Stimulated activated CD8-positive, alpha-beta memory T cell treated with anti-CD3 and anti-CD28 coated beads, Interleukin-4, amount 100 ng/mL, for 1 hour (primary cell): ENCODE measurements at places on chromosomes 13 and 19.

DNA sequence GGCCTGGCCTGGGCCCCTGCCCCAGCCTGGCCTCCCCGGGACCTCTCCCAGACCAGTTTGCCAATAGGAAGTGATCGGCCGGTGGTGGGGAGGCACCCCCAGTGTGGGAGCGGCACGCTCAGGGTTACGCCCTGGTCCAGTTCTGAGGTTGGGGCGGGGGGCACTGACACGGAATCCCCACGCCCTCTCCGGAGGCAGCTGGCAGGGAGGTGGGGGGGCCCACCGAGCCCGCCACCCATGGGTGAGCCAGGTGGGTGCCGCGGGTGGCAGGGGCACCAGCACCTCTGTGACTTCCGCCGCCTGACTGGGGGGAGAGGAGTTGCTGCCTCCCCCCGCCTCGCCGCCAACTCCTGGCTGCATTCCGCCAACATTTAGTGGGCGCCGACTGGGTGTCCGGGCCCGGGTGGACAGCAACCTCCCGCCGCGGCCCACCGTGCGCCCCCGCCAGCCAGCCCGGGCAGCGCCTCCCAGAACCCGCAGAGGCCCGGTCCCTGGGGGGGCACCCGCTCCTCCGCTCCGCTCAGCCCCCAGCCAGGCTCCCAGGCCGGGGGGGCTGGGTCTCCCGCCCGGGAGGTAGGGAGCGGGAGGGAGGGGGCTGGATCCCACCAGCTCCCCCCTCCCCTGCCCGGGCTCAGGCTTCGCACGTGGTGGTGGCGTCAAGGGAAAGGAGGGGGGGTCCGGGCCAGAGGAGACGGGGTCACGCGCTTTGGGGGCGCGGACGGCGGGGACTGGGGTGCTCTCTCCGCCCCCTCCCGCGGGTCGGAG lies 2.0 kb downstream of the ZBTB7A start:
- DNase-seq: no peak

DNA sequence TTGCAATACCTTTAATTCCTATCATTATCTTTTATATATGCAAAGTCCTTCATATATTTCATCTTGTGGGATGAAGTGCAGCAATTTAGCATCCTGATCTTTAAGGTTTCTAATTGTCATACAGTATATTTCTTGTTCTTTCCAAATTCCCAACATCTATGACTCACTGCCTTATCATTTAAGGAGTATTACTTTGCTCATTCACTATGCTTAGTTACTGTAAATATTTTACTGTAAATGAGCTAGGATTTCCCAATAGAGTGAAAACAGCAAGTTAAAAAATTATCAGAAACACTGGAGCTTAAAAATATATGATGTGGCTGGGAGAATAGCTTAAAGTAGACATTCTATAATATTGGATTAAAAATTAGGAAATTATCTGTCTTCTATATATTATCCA lies 69.9 kb downstream of the SLITRK6 start:
- no peak for DNase-seq

GRCh38 chr13:20778311-20778710 lies 4.5 kb upstream of the EEF1AKMT1 start:
- DNase-seq: no peak

DNA sequence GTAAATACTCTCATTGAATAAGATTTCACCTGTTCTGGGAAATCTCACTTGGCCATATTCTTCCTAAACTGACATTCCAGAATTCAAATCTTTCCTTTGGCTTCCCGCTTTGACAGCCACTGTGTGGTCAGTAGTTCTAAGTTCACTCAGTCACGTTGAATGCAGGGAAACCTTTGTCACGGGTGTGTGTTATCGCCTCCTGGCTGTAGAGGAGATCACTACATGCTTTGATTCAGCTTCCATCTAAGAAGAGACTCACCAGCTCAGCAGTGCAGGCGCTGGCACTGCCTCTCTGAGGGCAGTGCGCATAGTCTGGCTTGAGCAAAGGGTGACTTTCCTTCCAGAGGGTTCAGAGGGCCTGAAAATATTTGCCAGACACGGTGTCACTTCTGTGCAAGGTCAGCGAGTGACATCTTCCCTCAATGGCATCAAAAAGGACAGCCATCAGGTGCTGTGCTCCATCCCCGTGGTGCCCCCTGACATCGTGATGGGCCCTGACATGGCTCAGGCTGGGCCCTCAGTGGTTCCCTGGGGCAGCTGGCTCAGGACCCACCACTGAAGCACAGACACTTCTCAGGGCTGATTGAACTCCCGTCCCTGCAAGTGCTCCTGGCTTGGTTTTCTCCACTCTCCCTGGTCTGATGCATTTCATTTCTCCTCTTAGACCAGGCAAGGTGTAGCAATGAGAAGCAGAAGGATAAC lies 635.4 kb upstream of the ARGLU1 start:
- DNase-seq: no peak

DNA sequence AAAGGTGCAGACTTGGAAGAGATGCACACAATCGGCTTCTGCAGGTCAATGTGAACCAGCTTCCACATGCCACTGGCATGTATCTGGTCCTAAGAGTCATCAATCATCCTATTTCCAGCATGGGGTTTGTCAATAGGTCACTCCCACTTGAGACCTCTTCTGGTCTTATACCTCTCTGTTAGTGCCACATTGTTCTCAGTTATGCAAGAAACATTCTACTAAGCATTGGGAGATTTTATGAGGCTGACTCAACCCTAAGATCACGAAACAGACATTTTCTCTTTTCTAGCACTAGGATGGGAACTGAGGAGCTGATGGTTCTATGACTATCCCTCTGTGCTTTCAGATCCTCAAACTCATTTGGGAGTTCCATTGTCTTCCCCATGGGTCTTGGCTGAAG lies 581.5 kb upstream of the KLF12 start:
- DNase-seq: no peak

- DNase-seq: no peak
Observed at GRCh38 chr13:53004573-53004972, 24.0 kb upstream of the OLFM4 start.
